Suprapubic skin (tissue), 4 donors: ENCODE measurements at places on chromosomes 3 and 15. TPM values are rescaled to one million over a fixed set of nuclear protein-coding genes. Genes with fewer than 3 reads are reported as not detected.

CORO2B gene
- 1.3 TPM for total RNA-seq

IQCF5 gene
- total RNA-seq: not detected

ANKRD34C gene
- total RNA-seq: not detected

UNC13C gene
- 0.23 TPM for total RNA-seq

CHCHD6 gene
- 17.3 TPM for total RNA-seq

ROBO2 gene
- total RNA-seq: 3.1 TPM

SKOR1 gene
- total RNA-seq: 1.6 TPM

FGD5 gene
- 10.0 TPM for total RNA-seq

PP2D1 gene
- not detected for total RNA-seq

TSC22D2 gene
- total RNA-seq: 15.4 TPM

TIMP4 gene
- 12.0 TPM for total RNA-seq

AZI2 gene
- total RNA-seq: 49.0 TPM

EOMES gene
- not detected for total RNA-seq

CIB2 gene
- 2.0 TPM for total RNA-seq

ACKR2 gene
- 2.4 TPM for total RNA-seq

CACNA2D2 gene
- total RNA-seq: 1.4 TPM

EPM2AIP1 gene
- 24.4 TPM for total RNA-seq

SLCO3A1 gene
- 46.7 TPM for total RNA-seq

GP9 gene
- total RNA-seq: not detected

CHRFAM7A gene
- not detected for total RNA-seq

ZWILCH gene
- 4.7 TPM for total RNA-seq

PDHB gene
- total RNA-seq: 89.8 TPM

SATB1 gene
- total RNA-seq: 41.9 TPM

BSN gene
- 0.59 TPM for total RNA-seq

KBTBD13 gene
- not detected for total RNA-seq

PLCH1 gene
- total RNA-seq: 0.94 TPM

TUSC7 gene
- not detected for total RNA-seq

IL17RD gene
- total RNA-seq: 3.1 TPM

AADACL2 gene
- total RNA-seq: 65.8 TPM

ARPC4 gene
- 125 TPM for total RNA-seq

TRPM7 gene
- 34.2 TPM for total RNA-seq

SLC6A11 gene
- total RNA-seq: 4.3 TPM

CATSPER2 gene
- total RNA-seq: 2.2 TPM

NMNAT3 gene
- 25.0 TPM for total RNA-seq

GOLGA6B gene
- not detected for total RNA-seq

GTF2E1 gene
- total RNA-seq: 5.2 TPM

ZNF774 gene
- 7.2 TPM for total RNA-seq

TRIM69 gene
- total RNA-seq: 10.6 TPM

ALDH1L1 gene
- total RNA-seq: 5.1 TPM

GPR171 gene
- total RNA-seq: 1.3 TPM

STAB1 gene
- 21.1 TPM for total RNA-seq

GOLGA8G gene
- total RNA-seq: not detected

PRR20G gene
- total RNA-seq: not detected

SLC12A1 gene
- not detected for total RNA-seq

TRIM71 gene
- total RNA-seq: not detected

TMEM108 gene
- total RNA-seq: 0.70 TPM

MAGEL2 gene
- total RNA-seq: not detected

TRA2B gene
- total RNA-seq: 410 TPM

TPRG1 gene
- 19.9 TPM for total RNA-seq

NCEH1 gene
- 5.8 TPM for total RNA-seq

NRROS gene
- 4.5 TPM for total RNA-seq

SEMA3G gene
- 23.8 TPM for total RNA-seq

CACNA1D gene
- 2.7 TPM for total RNA-seq

SH3GL3 gene
- not detected for total RNA-seq

RHOV gene
- total RNA-seq: 96.3 TPM

APOD gene
- total RNA-seq: 341 TPM

CFAP44 gene
- total RNA-seq: 3.9 TPM

GRK7 gene
- not detected for total RNA-seq
